ENCODE measurements at places on chromosomes 3 and 15.

DNA sequence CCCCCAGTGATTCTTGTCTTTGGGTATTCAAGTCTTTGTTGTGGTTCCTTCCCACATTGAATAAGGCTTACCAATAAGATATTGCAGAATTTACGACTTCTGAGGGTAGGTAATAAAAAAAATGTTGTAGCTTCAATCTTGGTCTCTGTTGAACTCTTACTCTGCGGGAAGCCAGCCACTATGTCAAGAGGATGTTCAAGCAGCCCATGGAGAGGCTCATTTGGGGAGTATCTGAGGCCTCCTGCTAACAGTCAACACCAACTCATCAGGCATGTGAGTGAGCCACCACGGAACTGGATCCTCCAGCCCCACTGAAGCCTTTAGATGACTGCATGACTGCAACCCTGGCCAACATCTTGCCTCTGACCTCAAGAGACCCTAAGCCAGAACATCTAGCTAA is 3.2 kb upstream of the TBC1D23 start:
- no peak for DNase-seq

GRCh38 chr3:55541016-55541415 is 53.9 kb upstream of the WNT5A start:
- no peak for DNase-seq

GRCh38 chr3:150898046-150898754 is 7.0 kb downstream of the MINDY4B start:
- no peak for DNase-seq

DNA sequence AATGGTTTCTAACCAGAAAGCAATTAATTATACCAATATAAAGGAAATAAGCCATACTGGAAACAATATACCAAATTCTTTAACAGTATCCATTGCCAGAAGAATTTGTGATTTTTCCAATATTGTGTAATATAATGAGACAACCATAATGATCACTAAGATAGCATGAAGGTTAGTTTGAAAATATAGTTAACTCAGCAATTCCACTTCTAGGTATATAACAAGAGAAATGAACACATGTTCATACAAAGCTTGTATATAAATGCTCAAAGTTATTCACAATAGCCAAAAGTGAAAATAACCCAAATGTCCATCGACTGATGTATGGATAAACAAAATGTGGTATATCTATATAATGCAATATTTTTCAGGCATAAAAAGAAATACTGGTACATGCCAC is 369.1 kb downstream of the TBC1D5 start:
- no peak for DNase-seq

DNA sequence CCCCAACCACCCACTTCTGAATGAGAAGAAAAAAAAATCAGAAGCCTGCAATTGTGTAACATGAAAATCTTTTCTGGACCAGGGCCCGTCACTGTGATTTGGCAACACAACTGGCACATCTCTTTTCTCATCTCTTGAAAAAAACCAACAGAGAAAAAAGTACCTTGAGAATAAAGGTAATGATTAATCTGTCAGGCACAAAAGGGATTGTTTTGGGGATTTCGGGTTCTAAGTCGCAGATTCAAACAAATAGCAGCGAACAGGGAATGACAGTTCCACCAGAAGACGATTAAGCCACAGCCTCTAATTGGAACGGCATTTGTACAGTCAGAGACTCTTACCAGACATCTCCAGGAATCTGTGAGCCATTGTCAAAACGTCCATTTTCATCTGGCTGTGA is at the start of gene AQP9:
TSS of gene AQP9 (plus strand) at position 276 of the 400 bp plus-strand sequence. CDS start 185 bp downstream, outside the sequence.
- no peak for DNase-seq

DNA sequence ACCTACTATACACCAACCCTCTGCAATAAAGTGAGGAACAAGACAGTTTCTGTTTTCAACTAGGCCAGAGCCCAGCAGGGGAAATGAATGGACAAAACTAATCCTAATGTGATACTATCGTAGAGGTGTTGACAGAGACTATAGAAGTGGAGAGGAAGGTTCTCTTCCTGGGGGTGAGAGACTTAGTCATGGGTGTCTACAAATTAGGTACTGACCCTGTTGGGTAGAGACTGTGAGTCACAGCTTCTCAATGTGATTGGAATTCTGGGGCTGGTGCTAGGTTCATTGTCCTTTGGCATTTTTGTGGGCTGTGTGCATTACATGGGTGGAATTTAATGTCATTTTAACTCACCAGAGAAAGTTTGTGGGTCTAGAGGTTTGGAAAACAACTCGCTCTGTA is 79.3 kb downstream of the ADAMTSL3 start:
- no peak for DNase-seq

GRCh38 chr15:91393186-91393585 is 293.1 kb downstream of the SV2B start:
- DNase-seq = no peak

DNA sequence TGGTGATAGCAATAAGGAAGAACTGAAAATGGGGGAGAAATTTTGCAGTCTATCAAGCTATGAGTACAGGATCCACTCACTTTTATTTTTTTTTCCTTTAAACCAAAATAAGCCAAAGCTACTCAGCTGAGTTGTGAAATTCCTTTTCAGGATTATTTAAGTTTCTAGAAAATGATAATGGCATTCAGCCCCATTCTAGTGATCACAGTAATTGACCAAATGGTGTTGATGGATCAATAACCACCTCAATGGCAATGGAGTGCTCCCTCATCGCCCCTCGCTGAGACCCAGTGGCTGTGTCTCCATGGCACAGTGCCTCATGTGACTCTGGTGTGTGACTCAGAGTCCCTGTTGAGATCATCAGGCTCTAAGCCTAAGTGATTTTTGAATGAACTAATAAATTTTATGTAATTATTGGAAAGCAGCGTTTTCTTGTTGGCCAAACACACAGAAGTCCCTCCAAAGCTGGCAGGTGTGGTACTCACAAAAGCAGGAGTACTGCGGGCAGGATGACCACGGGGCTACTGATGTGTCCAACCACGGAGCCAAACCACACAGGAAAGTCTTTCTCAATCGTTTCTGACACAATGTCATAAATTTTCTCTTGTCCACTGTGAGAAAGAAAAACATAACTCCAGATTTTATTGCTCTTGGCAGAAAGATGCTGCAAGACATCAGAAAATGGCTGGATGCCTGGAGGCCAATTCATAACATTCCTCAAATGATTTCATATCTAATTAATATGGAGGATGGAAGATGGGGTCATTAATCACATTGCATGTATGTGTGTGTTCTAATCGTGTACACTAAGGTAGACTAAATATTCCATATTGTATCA is 14.4 kb upstream of the STARD5 start:
- DNase-seq = peak; percentile 24

GRCh38 chr3:189699885-189700284 is 68.7 kb downstream of the TP63 start:
- DNase-seq = no peak

DNA sequence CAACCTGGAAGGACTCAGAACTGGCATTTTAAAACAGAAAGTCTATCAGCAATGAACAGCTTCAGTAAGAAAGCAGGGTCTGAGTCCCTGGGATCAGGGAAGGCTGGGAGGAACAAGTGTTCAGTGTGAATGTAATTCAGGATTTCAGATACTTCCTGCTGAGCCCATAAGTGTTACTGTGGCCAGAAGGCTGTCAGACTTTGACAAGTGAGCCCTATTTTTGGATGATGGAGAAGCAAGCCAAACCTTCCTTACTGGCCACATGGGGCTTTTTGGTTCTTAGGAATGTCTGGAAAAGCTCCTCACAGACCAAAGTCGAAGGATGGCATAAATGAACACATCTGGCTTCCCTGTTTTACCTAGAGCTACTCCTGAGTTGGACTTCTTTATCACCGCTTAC is 157.2 kb downstream of the BBX start:
- DNase-seq = no peak

DNA sequence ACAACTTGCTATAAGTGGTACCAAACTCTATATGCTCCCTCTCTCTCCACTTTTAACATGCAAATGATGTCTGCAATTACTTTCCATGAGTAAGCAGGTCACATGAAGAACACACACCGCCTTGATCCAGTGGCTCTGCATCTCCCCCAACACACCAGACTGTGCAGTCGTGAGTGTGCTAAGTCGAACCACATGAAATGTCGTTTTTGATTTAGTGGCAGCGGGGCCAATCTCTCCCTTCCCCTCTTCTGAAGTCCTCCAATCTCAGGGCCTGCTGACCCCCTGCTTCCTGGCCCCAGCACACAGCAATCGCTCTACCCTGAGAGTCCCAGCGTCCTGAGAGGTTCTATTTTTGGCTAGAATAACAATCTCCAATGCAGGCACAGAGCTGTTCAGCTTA is 312.5 kb downstream of the SHQ1 start:
- DNase-seq = peak; percentile 56

DNA sequence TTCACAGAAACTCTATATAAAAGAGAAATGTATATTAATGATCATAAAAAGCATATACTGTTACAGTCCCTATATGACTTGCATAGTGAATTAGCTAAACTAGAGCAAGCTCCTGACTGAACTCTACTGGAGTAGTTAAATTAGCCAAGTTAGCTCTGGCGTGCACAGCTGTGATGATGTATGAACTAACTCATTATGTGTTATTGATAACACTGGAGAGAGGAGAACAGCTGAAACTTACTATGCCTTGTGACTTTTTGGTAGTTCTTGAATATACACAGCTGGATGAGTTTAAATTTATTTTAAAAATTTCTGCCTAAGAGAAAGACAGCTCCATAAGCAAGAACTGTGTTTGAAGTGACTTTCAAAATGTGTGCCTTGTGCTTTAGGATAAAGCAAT is 8.1 kb downstream of the TIPARP start:
- no peak for DNase-seq

- no peak for DNase-seq
Observed at GRCh38 chr3:125179143-125179883, 33.2 kb downstream of the SLC12A8 start.

GRCh38 chr3:52405601-52406110 is 39.2 kb downstream of the SEMA3G start:
- DNase-seq = no peak

GRCh38 chr3:128480278-128480677 is 12.7 kb downstream of the GATA2 start:
- no peak for DNase-seq

DNA sequence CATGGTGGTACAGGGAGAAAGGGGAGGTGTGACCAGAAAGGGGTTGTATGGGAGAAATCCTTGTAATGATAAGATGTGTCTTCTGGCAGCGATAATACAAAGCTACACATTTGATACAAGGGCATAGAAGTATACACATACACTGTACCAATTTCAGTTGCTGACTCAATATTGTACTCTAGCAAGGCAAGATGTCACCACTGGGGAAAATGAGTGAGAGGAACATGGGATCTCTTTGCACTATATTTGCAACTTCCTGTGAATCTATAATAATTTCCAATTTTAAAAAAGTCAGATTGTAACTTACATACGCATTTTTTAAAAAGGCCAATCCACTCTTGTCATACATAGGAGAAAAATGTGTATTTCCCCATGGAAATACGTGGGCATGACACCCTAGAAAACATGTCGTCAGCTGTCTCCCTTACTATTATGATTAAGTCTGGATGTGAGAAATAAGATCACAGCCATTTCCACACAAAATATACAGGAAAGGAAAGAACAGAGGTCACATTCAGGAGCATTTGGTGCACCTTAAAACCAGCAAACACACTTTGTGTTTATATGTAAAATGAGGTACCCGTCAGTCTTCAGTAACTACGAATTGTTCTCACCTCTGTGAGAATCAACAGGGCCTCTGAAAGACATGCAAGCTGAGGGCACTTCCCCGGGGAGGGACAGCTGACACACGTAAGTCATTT is 22.9 kb downstream of the PRR23E start:
- DNase-seq = no peak
